ENCODE measurements at places on chromosomes 12 and 14.

DNA sequence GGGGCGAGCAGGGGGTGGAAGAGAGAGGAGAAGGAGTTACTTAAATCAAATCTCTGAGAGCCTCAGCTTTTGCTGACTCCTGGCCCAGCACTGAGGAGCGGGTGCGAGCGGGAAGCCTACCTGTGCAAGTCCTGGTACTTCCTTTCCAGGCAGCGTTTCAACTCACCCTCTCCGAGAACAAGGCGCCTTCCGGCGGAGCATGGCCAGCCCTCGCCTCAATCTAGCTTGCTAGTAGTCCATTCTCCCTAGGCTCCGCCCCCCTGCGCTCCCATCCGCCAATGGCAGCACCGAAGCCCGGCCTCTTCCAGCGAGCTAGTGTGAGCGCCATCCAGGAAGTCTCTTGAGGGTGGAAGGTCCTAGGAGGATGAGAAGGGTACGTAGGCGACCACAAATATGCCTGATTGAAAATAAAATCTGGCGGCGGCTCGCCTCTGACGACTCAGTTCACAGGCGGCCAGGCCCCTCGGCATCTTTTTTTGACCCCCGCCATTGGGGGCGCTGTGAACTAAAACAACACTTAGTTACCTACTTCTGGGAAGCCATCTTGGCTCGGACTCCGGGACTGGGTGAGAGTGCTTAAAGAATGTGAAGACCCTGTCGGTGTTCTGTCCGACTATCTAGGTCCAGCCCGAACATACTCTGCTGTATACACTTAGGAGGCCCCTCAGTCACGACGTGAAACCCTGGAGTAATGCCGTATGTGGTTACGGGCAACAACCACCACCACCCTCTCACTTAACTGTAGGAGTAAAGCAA is at the start of gene CHD8:
TSS of gene CHD8 (minus strand) at position 212 of the 756 bp plus-strand sequence. CDS start 24,480 bp downstream, outside the sequence.
- peak; percentile 99 for DNase-seq

GRCh38 chr14:70530417-70530816 is 4.4 kb downstream of the ADAM20 start:
- DNase-seq = no peak

DNA sequence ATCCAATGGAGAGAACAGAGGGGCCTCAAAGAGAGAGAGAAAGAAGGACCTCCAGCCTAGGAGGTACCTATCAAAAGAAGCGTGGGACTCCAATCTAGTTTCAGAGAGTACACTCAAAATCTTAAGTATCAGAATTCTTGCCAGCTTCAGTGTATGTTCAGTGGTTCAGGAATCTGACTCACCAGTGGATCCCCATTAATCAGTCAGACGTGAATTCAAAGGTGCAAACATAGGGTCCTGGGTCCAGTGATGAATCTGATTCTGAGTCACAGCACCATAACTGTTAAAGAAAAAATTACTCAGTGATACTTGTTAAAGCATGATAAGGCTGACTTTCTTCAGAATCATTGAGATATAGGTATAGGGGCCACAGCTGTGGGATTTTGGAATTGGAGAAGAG is 33.2 kb downstream of the ETNK1 start:
- no peak for DNase-seq

- no peak for DNase-seq
These were observed 4.5 kb downstream of the TAS2R50 start for GRCh38 chr12:10982244-10982643.

DNA sequence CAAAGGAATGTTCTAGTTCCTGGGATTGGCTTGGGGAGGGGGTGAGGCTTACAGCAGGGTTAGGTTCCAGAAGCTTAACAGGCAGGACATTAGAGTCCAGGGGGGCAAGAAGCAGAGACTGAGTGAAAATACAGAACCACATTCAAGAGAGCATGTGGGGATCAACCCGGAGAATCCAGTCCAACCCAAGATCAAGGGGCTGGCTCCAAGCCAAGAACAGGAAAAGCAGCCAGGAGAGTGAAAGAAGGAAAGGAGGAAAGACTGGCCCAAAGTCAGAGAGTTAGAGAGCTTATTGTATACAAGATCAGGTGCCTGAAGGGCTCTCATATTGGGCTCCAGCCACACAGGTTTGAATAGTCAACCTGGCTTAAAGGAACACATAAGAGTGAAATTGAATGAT is 190.3 kb upstream of the CDKN3 start:
- DNase-seq = no peak

DNA sequence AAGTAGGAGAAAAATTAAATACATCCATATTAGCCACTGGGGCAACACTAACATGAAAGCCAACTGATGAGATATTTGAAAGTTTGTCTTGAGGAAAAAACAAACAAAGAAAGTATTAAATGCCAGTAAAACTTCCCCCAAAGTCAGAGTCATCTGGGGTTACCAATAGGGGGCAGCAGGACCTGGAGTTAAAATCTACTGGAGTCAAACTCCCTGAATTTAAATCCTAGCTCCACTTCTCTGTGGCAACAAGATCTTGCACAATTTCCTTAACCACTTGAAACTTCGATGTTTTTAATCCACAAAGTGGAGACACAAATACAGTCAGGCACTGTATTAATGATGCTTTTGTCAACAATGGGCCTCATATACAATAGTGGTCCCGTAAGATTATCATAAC is 14.4 kb downstream of the PLEKHG7 start:
- no peak for DNase-seq
